ENCODE measurements at places on chromosomes 2 and 18.

- DNase-seq, result no peak
Observed at GRCh38 chr2:204110338-204110741, 173.8 kb downstream of the ICOS start.

DNA sequence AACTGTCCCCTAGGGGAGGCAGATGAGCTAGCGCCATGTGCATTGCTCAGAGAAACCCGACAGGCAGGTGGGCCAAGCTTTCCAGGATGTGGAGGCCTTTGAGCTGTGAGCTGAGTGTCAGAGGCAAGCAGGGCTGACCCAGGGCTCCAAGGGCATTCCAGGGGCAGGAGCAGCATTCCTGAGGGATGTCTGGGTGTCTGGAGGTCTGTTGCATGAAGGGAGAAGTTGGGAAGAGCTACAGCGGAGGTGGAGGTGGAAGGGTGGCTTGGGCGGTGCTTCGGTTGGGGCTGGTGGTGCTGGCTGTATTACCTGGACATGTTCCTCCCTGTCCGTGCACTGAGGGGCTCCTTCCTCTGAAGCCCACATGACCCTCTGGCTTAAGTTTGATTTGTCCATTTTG lies 102.8 kb downstream of the RNF144A start:
- DNase-seq, result no peak

DNA sequence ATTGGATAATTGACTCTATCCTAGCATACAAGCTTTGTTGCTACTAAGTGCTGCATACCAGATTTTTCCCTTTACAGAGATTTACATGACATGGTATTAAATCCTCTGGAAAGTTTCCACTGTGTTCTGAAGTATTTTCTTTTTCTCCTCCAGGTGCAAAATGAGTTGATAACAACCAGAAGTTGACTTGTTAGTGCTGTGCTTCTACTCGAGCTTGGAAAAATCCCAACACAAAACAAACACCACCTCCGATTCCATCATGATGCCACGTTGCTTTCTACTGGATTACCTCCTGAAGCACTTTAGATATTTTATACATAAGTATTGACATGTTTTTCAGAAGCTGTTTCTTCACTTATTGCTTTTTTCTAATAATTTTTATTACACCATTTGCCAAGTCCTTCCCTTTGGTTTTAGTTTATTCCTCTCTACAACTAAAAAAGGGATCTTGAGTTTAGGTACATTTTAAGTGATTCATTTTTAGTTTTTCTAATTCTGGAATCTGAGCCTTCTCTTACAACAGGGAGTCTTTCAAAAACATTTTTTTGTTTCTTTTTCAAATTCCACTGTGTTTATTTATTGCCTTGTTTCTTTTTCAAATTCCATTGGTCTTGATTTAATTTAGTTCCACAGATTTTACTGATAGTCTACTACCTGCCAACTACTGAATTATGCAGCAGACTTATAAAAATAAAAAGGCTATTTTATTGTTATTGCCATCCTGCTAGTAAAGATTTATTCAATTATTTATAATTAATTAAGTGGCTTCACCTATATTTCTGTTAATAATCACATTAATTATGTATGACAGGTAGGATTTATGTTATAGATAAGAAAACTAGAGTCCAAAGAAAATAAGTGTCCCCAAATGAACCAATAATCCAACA lies 143.4 kb downstream of the PPP1R1C start:
- DNase-seq, result no peak

- DNase-seq, result no peak
Observed at GRCh38 chr18:58402951-58403702, 225.8 kb downstream of the ALPK2 start.

DNA sequence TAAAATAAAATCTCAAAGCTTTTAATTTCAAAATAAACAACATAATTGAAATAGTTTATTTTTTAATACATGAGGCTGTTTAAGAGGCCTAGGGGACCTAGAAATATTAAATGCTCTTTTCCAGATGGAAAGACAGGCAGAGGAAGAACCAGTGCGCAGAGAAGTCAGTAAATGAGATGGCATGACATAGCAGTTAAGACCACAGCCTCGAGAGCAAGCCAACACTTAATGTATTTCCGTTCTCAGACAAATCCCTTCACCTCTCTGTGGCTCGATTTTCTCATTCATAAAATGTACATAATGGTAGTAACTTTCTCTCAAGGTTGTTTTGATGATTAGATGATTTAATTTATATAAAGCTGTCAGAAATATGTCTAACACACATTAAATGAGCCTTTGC lies 405.1 kb upstream of the CWC22 start:
- no peak for DNase-seq

GRCh38 chr2:230961091-230961491 lies 34.8 kb upstream of the SPATA3 start:
- no peak for DNase-seq

DNA sequence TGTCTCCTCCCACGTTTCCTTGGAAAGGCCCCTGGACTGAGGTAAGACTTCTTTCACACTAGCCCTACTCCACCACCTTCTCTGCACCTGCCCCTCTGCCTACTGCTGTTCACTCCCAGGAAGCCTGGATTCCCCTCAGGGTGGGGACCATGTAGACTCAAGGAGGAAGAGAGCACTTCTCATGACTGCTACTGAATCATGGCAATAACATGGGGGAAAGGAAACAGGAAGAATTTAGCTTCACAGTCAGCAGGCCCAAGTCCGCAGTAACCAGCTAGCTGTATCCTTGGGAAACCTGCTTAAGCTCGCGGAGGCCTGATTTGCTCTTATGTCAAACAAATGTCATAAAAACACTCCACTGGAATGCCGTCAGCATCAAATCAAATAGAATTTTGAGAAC lies 126.2 kb upstream of the CAPN13 start:
- DNase-seq, result no peak

DNA sequence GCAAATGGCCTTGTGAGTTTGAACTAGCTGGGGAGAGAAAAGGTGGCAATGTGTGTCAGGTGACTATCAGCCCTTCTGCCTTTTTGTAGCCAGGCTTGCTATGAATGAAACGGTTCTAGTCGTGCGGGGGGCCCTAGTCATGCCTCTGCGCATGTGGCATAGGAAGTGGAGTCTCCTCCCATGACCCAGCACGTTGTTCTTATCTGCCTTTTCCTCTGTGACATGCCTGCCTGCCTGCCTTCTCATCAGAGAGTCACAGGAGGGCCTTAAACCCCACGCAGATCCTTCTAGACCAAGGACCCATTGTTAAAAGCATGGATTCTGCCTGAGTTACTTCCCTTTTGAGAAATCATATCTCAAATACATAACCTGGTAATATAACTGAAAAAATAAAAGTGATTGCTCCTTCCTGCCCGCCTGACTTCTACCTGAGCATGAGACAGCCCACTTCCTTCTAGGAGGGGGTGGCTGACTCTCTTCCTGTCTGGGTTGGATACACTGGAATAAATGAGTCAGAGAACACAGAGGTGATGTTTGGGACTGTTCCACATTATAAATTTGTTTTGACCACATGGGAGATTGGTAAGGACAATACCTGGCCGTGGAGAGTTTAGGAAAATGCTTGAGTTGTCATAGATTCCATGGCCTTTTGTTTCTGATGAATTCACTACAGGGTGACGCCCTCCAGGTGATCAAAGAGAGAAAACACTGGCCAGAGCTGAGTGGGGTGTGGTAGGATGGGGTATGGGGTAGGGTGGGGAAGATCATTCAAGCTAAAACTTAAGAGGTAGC lies 49.8 kb downstream of the FBLN7 start:
- DNase-seq, result no peak

DNA sequence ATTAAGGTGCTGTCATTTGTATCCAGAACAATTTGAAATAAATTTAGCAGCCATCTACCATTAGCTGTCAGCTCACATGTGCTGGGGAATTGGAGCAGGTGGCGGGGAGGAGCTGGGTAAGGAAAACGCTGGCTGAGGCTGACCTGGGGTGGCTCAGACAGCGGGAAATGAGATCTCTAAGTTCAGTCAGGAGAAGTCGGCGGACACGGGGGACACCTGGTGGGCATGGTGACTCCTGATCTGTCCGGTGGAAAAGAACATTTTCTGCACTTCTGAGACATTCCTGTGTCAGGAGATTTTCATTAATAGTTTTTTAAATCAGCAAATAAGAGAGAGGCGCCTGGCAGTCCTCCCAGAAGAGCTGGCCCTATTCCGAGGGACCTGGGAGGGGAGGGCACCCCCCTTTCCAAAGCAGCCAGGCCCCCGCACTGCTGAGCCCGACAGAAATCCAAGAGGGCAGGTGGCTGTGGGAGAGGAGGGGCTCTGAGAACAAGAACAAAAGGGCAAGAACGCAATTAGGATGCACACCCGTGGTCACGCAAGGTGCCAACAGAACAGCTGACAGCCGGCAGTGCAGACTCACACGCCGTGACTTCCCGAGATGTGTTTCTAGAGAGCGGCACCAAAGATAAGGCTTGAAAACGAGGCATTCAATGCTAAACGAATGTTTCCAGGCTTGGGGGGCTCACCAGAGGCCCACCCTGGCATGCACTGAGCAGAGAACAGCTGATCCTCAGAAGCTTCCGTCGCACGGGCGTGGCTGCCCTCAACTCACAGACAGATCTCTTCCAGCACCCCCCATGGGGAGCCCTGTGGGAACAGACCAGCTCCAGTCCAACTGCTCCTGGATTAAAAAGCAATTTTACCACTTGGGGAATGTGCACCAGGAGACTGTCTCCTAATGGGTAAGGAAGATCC lies 26.4 kb downstream of the SLC66A2 start:
- no peak for DNase-seq

- DNase-seq, result no peak
Observed at GRCh38 chr2:160977854-160978253, 182.4 kb upstream of the TANK start.

DNA sequence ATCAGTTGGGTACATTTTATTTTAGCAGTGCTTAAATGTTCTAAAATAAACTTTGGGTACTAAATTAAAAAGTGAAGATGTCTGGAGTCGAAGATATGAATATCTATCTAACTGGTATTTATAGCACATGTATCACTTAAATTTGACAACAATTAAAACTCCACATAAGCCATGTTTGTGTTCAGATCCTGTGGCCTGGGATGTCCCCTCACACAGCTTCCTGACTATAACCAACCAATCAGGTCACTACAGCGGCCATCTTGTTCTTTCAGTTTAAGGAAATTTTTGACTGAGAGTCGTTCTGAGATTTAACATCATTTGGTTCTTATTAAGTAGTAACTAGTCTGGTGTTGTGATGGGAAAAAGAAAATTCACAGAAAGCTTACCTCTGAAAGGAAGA lies 170.7 kb upstream of the NRP2 start:
- DNase-seq, result no peak

GRCh38 chr2:230798769-230799399 lies 65.9 kb upstream of the ITM2C start:
- DNase-seq, result no peak

- DNase-seq, result no peak
Observed at GRCh38 chr2:56192664-56193305, 9.0 kb downstream of the CCDC85A start.

DNA sequence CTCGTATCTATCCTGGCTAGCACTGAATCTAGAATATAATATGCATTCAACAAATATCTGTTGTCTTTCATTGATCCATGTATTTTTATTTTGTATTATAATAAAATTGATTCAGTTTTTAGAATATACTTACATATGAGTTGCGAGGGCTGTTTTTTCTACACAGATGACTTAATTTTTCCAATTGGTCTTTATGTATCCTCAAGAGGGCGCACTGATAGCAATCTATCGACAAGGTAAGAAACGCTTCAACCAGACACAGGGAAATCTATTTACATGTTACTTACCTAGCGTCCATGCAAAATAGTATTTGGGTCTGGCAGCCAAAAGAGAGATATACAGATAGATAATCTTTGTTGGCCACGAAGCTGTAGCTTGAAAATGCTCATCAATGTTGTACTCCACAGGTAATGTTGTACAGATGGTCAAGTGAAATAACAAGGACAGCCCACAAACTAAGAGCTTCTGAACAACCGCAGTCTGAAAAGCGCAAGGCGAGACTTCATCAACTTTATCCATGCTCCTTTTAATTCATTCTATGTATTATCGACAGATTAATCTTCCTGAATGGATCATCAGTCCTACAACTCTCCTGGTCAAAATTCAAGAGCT lies 35.5 kb upstream of the KIDINS220 start:
- no peak for DNase-seq

GRCh38 chr2:144512891-144513351 lies 7.0 kb downstream of the ZEB2 start:
- DNase-seq, result no peak

DNA sequence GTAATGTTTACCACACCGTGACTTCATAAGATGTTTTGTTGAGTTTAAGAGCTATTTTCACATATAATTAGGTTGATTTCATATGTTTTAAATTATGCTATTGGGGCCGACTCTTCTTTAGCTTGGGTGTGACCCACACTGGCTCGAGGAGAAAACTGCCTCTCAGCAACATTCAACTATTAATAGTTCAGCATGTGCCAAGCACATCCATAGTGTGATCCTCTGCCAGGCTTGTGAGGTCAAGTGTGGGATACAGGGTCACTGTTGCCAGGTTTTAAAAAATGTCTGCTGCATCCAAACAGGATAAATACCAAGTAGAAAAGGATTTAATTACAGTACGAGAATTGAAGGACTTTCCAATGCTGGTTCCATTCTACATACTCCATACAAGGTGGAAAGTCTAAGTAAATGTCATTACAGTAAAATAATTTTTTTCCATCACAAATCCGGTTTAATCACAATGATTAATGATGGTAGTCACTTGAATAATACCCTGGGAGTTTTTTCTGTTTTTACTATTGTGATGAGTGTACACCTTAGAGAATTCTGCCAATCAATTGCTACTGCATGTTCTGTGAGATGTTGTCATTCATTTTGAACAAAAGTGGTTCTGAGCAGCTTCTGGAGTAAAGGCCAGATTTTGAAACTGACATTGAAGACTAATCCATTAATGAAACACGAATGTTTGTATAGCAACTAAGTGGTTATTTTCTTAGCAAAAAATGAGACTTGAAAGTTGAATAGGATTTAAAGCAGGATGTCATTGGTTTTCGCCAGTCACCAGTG lies 84.5 kb downstream of the ABI2 start:
- DNase-seq, result no peak

DNA sequence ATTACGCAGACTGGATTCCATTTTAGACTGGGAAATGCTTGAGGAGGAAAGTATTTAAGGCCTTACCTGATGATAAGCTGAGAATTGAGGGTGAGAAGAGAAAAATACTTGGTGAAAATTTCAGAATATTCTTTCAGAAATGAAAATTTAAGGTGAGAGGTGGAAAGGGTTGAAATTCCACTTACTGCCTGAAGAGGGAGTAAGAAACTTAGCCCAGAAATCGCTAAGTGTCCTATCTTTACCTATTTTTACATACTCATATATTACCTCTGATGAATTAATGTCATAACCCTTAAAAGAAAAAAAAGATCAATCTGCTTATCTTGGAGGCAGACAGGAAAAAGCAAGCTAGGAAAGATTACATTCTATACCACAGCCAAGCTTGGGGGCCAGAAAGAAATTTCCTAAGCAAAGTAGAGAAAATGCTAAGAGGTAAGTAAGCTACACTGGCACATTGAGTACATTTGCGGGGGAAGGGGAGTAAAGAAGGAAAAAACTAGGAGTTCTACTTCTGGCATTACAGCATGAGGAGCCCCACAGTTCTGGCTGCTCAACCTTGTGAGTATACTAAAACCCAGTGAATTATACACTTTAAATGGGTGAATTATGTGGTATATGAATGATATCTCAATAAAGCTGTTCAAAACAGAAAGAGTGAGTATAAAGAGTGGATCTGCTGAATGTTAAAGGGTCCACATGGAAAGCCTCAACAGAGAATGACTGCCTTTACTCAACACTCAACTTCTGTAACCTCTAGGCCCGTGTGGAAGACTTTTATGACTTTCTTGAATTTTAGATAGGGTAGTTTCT lies 33.8 kb downstream of the SMC6 start:
- DNase-seq, result no peak

GRCh38 chr18:8659609-8660242 lies 45.6 kb upstream of the MTCL1 start:
- DNase-seq, result no peak
